Activated T-cell treated with anti-CD3 and anti-CD28 coated beads, Interleukin-2, amount 50 U/mL, for 1 hour (primary cell): ENCODE measurements at places on chromosomes 11 and 22.

DNA sequence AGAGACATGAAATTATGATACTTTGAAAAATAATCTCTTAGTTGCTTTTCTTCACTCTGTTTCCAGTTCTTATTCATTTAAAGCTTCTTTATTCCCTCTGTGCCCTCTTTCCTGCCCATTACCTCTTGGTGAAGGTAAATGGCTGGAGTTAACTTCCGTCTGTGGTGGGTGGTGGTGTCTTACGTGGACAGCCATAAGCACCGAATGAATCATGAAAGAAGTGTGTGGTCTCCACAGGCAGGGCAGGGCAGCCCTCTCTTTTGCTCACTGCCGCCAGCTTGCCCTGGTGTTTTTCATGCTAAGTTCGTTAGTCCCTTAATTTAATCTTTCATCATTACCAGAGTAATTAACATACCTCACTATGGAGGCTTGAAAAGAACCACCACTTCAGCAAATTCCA lies 98.7 kb upstream of the SORL1-AS1 start:
- DNase-seq: no peak

- DNase-seq: no peak
Measured at GRCh38 chr11:20541503-20541902, 57.9 kb upstream of the SLC6A5 start.

GRCh38 chr22:23168391-23169042 lies 11.8 kb upstream of the BCR start:
- DNase-seq: no peak

DNA sequence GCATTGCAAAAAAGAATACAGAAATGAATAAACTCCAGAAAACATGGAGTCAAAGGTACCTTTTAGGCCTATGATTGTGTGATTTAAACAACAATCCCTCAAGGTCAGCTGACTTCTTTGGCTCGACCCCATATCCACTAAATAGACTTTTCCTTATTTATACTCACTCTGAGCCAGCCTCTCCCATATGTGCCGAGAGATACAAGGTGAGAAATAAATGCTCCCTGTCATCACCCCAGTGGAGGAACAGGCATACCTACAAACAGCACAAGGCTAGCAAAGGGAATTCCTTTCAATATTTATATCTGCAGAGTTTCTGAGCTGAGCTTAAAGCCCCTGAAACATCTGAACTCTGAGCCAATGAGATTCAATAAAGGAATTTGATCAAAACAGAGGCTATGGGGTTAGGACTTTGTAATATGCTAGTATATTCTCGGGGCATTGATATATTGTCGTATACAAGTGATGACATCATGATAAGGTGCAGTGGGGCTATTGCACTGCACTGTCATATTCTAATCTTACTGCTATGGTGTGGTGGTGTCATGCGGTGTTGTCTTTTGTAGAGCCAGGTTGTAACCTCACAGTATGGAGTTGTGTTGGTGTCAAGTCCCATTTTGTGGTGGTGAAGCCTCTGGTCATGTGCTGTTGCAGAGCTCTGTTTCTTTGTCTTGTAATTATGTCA lies 56.0 kb upstream of the GALNT18 start:
- DNase-seq: no peak

- DNase-seq: no peak
Measured at GRCh38 chr11:72681226-72682153, 7.3 kb upstream of the PDE2A start.

DNA sequence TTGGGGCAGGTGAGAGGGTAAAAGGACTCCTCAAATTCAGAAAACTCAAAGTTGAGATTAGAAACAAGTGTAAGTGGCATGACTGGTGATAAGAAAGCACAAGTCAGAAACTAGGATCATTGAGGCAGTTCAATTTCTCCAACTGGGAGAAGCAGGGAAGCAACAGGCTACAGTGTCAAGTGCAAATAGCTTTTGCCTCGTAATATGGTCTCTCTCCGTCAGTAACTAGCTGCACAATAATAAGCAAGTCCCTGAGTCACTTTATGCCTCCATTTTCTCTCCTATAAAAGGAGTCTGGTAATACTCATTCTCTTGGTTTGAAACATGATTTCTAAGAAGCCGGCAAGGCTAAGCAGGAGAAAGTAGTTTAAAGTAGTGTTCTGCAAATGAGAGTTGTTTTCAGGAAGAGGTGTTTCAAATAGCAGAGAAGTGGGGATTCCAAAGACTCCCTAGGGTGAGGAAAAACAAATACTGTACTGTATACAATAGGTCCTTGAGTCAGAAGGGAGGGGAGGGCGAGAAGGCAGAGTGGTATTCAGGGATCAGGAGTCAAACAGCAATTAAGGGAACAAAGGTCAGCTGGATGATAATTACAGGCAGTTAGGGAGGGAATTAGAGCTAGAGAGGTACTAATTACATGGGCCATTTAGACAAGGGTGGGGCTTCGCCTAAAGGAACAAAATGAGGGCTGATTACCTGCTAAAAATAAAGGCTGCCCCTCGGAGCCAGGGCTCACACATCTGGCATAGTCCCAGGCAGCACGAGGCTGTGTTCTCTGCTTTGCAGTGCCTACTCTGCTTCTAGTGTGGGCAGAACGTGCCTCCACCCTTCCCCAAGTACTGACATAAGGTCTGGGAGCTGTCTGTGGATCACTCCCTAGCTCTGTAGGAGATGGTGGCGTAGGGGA lies 96.0 kb upstream of the BDNF start:
- DNase-seq: no peak

DNA sequence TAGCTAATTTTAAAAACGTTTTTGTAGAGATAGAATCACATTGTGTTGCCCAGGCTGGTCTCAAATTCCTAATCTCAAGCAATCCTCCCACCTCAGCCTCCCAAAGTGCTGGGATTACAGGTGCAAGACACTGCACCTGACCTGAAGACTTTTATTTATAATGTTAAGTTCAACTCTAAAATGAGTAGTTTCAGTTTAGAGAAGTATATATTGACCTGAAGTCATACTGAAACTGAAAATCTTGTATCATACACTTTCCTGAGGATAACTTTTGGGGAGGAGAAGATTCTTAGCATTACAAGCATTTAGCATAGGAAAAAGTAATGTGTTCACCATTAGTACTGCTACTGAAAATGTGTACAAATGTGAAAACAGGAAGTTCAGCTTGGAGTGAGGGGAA lies 249.3 kb downstream of the CASP12 start:
- no peak for DNase-seq

- no peak for DNase-seq
Measured at GRCh38 chr11:110207123-110207522, 89.3 kb downstream of the RDX start.

GRCh38 chr22:30873086-30873650 lies 95.4 kb downstream of the MORC2 start:
- peak; percentile 9 for DNase-seq

- no peak for DNase-seq
Measured at GRCh38 chr11:82703796-82704195, 29.9 kb downstream of the FAM181B start.

- peak; percentile 71 for DNase-seq
Measured at GRCh38 chr22:44181033-44181911, 547 bp downstream of the PARVG start.

GRCh38 chr11:45815747-45816146 lies 10.8 kb downstream of the SLC35C1 start:
- DNase-seq: no peak

DNA sequence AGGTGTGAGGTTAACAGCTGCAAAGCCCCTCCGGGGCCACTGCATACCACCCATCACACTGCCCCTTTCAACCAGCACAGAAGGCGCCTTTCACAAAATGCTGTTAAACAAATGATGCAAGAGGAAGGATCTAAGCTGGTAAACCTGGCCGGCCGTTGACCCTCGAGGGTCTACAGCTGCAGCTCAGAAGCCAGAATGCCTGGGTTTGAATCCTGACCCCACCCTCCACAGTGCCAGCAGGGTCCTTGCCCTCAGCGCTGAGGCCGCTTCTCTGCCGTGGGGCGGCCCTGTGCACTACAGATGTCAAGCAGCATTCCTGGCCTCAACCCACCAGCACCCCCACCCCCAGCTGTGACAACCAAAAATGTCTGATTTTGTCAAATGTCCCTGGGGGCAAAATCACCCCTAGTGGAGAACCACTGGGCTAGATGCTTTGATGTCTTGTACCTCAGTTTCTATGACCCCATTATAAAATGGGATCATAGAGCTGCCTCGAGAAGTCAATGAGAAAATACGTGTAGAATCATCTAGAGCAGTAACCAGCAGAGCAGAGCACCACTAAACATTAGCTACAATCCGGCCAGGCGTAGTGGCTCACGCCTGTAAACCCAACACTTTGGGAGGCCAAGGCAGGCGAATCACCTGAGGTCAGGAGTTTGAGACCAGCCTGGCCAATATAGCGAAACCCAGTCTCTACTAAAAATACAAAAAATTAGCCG lies 77.9 kb downstream of the CELSR1 start:
- DNase-seq: no peak

DNA sequence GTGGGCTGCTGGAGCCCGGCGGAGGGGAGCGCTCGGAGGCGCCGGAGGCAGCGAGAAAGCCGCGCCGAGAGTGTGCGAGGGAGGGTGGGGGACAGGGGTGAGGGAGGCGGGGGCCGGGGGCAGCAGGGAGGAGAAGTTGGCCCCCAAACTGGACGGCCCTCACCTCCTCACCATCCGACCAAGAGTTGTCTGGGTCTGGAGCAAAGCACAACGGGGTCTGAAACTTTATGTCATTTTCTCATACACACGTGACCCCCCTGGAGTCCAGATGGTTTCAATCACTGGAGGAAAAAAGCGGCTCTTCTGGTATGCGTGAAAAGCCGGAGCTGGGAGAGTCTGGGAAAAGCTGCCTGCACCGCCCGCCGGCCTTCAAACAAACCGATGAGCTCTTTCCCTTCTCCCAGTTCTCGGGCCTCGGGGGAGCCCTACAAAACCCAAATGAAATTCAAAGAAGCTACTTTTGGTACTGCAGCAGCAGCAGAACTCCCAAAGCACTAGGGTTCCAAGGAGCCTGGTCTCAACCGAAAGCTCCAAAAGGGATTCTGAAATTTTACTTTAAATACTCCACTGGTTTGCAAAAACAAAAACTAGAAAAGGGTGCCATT lies 39.7 kb upstream of the AKIP1 start:
- DNase-seq: no peak

- no peak for DNase-seq
Measured at GRCh38 chr11:9808943-9809342, 145.1 kb downstream of the SWAP70 start.

DNA sequence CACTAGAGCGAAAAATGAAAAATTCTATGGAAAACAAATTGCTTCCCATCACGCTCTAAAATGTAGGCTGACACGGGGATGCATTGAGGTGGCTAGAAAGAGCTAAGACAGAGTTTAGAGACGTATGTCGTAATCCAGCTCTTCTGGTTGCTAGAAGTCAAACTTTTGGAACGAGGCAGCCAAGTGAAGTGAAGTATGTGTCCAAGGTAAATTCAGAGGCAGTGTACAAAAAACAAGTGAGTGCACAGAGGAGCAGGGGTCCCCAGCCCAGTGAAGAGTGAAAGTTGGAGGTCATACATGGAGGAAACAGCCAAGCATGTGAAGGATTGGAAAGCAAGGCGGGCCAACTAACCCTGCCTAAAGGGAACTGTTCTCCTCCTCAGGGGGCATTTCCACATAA lies 528.5 kb downstream of the NTM start:
- no peak for DNase-seq

DNA sequence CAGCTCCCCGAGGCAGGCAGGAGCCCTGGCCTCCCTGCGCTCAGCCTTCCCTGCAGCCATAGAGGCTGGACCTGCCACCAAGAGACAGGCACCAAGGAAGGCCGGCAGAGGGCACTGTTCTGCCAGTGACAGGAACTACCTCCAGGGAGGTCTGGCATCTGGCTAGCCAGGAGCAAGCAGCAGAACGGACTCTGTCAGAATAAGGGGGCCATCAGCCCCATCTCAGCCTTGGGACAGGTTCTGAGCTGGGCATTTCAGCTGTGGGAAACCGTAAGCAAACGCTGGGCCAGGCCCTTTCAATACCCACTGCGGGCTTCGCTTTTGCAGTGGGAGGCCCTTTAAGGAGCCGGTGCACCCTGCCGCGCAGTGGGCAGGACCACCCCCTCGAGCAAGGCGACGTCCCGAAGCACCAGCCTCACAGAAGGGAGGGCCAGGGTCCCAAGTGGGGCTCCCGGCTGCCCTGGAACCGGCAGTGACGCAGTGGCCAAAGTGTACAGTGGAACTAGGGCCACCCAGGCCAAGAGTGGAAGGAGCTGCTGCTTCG lies 18.2 kb downstream of the IFT27 start:
- DNase-seq: peak; percentile 75

GRCh38 chr11:92180664-92181251 lies 43.9 kb upstream of the FAT3 start:
- DNase-seq: no peak

GRCh38 chr11:120244476-120245365 lies 4.8 kb downstream of the POU2F3 start:
- no peak for DNase-seq

DNA sequence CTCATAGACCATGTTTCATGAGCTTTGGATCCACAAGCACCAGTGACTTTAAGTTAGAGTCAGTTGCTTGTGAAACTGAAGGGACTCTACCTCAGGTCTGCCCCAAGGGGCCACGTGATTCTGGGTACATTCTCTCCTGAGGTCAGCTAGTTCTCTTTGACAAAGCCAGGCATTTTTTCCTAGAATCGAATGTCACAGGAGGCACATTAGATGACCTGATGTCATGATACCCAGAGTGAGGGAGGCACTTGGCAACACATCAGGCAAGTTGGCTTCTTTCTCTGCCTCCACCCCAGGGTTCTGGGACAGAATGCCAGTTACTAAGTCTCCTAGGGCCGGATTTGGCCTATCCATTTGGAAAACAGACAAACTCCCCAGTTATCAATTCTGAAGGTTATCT lies 93.0 kb downstream of the APIP start:
- DNase-seq: no peak

DNA sequence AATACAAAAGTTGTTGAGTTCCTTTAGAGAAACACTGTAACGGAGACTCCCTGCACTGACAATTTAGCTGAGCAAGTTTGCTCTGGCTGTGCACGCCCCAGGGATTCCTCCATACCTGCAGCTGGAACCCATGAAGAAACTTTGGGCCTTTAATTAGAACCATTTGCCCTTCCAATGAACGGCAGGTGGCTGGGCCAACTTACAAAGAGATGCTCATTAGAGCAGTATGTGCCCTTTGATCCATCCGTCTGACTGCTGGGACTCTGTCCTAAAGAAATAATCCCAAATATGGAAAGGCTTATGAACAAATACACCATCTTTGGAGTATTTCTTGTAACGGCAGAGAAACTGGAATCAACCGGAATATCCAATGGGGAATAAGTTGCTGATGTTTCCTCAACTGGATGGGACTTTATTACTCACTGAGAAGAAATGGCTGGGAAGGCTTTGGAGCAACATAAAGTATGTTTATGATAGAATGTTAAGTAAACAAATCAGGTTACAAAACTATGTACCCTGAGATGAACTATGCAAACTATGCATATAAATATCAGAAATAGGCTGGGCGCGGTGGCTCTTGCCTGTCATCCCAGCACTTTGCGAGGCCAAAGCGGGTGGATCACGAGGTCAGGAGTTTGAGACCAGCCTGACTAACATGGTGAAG lies 24.4 kb upstream of the FBLN1 start:
- DNase-seq: no peak

GRCh38 chr11:132111838-132112237 lies 741.4 kb downstream of the NTM start:
- DNase-seq: no peak
